ENCODE measurements at places on chromosomes 4 and X.

DNA sequence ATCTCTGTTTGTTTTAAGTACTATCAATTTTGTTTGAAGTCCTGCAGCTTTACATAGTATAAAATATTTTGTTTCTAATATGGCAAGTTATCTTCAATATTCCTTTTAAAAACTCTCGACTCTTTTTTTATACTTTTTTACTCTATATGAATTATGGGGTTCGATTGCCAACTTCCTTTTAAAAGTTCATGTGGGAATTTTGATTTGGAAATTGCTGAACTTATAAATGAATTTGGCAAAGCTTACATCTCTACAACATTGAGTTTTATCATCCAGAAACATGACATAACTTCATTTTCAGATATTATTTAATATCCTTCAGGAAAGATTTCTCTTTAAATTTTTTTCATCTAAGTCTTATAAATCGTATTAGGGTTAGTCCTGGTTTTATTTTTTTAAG is 60.8 kb downstream of the ASB9 start:
- no peak for DNase-seq

DNA sequence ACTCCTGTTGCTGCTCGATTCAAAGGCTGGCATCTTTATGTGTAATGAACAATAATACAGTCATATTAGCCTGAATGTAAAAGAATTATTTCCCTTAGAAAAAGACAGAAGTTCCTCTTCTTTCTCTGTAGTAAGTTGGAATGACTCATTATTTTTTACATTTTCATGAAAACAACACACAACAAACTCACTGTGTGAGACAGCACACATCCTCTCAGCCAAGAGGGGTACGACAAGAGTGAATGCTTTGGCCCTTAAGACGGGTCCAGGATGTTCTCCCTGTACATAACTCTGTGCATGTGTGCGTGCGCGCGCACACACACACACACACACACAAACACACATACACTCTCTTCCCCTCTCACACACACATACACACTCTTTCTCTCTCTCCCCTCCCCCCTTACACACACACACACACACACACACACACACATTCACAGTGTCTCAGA is 72.8 kb downstream of the MANBA start:
- DNase-seq: no peak

GRCh38 chrX:115490814-115491213 is 70.2 kb upstream of the PLS3 start:
- no peak for DNase-seq

DNA sequence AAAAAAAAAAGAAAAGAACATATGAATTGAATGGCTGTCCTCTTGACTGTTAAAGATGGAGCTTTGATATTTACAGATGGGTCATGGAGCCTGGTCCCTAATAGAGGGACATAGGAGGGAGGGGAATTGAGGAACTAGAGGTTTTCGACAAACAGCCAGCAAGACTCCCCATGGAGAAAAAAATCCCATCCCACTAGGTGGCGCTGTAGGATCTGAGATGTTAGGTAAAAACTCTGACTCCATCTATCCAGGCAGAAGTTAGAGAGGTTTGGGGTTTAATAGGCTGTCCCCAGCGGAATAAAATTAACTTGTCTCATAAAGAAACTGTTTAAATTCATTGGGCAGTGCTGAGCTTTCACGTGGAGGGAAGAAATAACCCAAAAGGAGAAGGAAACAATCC is 45.9 kb downstream of the HMGB2 start:
- peak; percentile 24 for DNase-seq

DNA sequence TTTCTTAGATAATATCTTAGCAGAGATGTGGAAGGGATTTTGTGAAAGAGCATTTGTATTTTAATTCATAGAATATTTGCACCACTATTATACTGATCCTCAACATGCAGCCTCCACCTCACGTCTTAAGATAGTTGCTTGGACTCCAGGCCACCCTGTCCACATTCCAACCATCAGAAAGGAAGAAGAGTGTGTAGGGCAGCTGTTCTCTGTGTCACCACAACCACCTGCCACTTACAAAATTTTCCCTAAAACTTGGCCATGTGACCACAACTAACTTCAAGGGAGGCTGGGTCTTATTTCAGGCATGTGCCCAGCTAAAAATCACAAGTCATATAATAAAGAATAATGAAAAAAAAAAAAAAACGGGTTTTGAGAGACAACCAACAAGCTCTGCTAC is 528.1 kb downstream of the RAB28 start:
- DNase-seq: no peak

DNA sequence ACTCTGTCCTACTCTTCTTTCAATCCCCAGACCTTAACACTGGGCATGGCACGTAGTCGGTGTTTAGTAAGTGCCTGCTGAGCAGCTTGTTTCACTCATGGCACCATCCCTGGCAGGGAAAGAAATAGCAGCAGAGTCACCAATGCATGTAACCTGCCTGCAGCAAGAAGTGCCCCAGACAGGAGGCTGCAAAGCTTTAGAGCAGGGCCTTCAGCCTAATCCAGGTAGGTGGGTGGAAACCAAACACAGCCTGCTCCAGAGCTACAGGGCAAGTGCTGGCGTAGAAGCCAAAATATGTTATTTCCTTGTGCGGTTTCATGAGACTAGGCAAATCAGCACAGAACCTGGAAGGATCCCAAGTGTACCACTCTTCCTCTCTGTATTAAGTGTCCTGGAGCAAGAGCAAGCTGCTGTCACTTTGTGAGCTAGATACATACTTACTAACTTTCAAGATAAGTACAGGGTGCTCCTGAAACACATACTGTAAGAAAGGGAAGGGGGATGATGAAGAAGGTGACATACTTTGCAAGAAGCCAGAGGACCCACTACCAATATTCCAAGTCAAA is 5.5 kb downstream of the PROM1 start:
- no peak for DNase-seq

- peak; percentile 97 for DNase-seq
These were observed 372.7 kb downstream of the SH2D1A start for GRCh38 chrX:124719060-124719459.

DNA sequence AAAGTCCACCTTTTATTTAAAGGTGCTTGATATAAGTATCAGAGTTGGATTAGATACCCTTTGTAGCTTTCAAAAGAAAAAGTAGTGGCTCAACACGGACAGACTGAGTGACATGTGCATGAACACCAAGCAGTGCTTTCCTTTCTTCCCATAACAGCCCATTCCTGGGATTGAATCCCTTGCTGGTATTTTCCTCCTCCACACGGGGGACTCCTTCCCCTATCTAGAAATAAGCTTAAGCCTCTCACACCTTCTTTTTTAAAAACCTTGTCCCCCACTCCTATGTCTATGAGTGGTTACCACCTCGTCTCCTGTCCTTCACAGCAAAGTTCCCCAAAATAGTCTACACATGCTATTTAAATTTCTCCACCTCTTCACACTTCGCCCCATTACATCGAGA is 5.1 kb downstream of the AP1S2 start:
- no peak for DNase-seq

- DNase-seq: no peak
These were observed 388.2 kb downstream of the MAGEE1 start for GRCh38 chrX:76815754-76816153.

GRCh38 chrX:44415639-44416386 is 72.3 kb upstream of the EFHC2 start:
- DNase-seq: no peak

GRCh38 chr4:168849030-168849675 is 160.9 kb downstream of the CBR4 start:
- DNase-seq: no peak

- no peak for DNase-seq
These were observed 53.3 kb downstream of the TLL1 start for GRCh38 chr4:165926307-165926706.

- DNase-seq: no peak
These were observed 1974.7 kb downstream of the ARAP2 start for GRCh38 chr4:34269613-34270012.

All from NCI-H146 (cell line).